ENCODE measurements at places on chromosomes 12 and 14. TPM values are rescaled to one million over a fixed set of nuclear protein-coding genes. Genes with fewer than 3 reads are reported as not detected.

SCNN1A gene
- 0.46 TPM for total RNA-seq

KCNMB4 gene
- total RNA-seq: 1.6 TPM

SIX6 gene
- total RNA-seq: not detected

KRT75 gene
- total RNA-seq: not detected

POTEM gene
- not detected for total RNA-seq

DNA sequence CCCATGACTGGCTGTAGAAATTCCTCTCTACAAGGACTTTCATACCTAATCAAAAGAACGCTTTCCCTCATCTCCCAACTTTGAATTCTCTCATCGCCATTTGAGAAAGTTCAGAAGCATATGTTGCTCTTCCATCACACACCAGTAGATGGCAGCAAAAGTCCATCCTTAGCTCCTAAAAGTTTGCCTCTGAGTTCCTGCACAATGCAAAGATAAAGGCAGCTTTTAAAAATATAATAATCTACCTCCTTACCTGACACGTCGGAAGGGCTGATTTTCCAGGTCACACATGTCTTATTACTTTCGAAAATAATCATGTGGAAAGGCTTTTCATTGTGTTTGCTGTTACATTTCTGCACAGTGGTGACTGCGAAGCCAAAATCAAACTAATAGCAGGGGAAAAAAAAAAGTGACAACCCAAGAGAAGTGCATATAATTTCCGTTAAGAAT is 456.7 kb upstream of the SEL1L start:
- DNase-seq: no peak

- DNase-seq: no peak
Measured at GRCh38 chr12:88802096-88802706, 221.9 kb upstream of the KITLG start.

NFE2 gene
- 1.1 TPM for total RNA-seq

HNRNPA1 gene
- total RNA-seq: 371 TPM

GRCh38 chr12:19110221-19110940 is 19.2 kb upstream of the PLEKHA5 start:
- DNase-seq: no peak

DEGS2 gene
- not detected for total RNA-seq

TIGAR gene
- total RNA-seq: 16.5 TPM

- DNase-seq: no peak
Measured at GRCh38 chr14:66503532-66503931, 4.4 kb upstream of the GPHN start.

GRCh38 chr12:105205322-105206048 is 30.5 kb downstream of the APPL2 start:
- no peak for DNase-seq

KRT77 gene
- total RNA-seq: not detected

DNA sequence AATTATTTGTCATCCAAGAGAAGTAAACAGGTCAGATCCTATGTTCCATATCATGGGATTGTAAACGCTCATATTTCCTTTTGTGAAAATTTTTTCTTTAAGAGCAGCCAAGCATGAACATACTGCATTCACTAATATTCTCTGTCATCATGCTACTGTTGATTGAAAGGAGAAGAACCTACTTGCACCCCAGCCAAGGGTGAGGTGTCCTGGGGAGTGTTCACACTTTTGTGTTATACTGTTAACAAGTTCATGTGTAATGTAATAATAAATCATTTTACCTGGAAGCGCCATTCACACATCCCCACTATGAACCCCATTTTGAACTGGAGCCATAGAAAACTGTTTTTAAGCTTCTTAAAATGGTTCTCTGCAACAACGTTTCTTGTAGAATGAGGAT is 53.6 kb downstream of the HMGA2 start:
- DNase-seq: no peak

FGF6 gene
- total RNA-seq: not detected

GRCh38 chr12:1851151-1851701 is 30.9 kb downstream of the LRTM2 start:
- no peak for DNase-seq
